ENCODE measurements at places on chromosomes 7 and 10.

DNA sequence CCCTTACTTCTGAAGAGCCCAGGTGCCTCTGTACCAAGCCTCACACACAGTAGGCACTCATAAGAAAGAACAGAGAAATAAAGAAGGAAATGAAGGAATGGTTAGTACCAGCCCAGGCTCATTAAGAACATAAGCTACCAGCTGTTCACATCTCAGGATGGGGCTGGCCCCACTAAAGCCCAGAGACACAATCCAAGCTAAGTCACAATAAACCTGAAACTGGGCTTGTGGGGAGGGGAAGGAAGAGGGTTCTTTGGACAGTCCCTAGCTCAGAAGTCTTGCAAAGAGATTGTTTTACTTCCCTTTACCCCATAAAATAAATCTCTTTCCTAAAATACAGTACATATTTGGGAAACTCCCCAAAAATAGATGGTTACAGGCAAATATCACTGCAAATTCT is 24.3 kb downstream of the FBXW4 start:
- DNase-seq: no peak

DNA sequence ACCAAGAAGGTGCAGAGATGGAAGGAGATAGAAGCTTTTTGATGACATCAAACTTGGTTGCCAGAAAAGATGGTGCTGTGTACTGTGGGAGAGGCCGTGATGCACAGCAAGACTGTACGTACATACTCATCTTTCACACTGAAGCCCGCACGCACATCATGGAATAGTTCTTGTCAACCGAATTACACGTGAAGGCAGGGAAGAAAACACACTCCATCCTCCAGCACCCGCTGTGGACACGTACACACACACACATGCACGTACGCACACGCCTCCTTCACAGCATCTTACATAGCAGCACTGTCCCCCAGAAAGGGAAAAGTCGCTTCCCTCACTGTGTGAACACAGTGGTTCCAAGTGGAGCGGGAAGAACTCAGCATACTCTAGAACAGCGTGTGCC is 54.5 kb upstream of the DDC start:
- no peak for DNase-seq

- peak; percentile 86 for DNase-seq
Measured at GRCh38 chr7:31938650-31939049, 131.6 kb downstream of the PDE1C start.

- DNase-seq: no peak
Measured at GRCh38 chr7:98051118-98051744, 55.4 kb upstream of the LMTK2 start.

- DNase-seq: no peak
Measured at GRCh38 chr7:38283809-38284208, 10.4 kb upstream of the TARP start.
